HepG2 (cell line): ENCODE measurements at places on chromosomes 6 and 20. TPM values are rescaled to one million over a fixed set of nuclear protein-coding genes. Genes with fewer than 3 reads are reported as not detected.

Gene IPCEF1
- not detected in 2 replicates for total RNA-seq

Gene MLIP
- total RNA-seq: 0.33 TPM in 1 of 2 replicates, not detected in the other

DNA sequence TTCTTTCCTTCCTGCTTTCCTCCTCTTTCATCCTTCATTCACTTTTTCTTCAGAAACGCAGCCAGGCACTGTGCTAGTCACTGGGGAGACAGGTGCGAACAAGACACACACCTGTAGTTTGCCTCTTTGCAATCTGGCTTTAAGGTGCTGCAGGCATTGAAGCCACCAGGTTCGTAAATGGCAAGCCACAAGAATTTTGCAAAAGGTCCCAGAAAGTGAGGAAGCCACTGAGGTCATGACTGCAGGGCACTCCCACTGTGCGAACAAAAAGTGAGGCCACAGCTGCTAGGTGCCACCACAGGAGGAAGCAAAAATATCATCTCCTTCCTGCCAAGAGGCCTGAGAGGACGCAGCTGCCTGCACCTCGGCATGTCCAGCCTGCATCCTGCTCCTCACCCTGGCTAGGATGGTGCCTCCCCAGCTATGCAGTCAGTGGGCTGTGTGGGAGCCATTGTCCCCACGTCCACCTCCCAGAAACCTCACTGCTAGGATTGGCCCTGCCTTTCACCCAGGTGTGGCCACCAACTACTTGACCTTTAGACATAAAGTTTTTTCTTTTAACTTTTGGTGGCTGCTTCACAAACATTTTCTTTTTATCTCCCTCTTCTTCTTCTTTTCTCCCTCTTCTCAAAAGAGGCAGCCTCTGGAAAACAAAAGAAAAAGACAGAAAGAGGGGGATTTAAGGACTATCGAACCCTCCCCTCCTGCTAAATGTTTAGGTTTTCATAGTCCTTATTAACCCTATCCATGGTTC, 230.8 kb downstream of the BCAS1 start:
- DNase-seq: no peak

Gene IMPG1
- not detected in 2 replicates for total RNA-seq

Gene ADAM33
- not detected in 2 replicates for total RNA-seq

Gene XKR7
- total RNA-seq: not detected in 2 replicates

Gene FHL5
- not detected in 2 replicates for total RNA-seq

Gene NKX2-2
- total RNA-seq: not detected in 2 replicates

- DNase-seq: no peak
Measured at GRCh38 chr20:25196786-25197120, 1.2 kb downstream of the ENTPD6 start.

- DNase-seq: no peak
Measured at GRCh38 chr20:39534846-39535245, 572.7 kb downstream of the DHX35 start.

Gene BPIFB1
- total RNA-seq: 0.18 and 0.82 TPM in 2 replicates

DNA sequence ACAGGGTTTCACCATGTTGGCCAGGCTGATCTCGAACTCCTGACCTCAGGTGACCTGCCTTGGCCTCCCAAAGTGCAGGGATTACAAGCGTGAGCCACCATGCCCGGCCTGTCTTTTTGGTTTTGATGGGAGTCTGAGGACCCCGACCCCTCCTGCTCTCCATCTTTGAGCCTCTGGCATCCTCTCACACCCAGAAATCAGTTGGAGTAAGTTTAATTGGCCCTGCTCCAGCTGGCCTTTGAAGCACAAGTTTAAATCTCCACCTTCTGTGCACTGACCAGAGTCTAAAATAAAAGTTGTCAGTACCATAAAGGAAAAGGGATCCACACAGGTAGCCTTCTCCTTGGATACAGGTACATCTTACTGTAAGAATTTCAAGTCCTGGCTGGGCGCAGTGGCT, 15.9 kb upstream of the C20orf144 start:
- DNase-seq: no peak

- DNase-seq: no peak
Measured at GRCh38 chr6:41917528-41917927, 3.4 kb downstream of the MED20 start.

DNA sequence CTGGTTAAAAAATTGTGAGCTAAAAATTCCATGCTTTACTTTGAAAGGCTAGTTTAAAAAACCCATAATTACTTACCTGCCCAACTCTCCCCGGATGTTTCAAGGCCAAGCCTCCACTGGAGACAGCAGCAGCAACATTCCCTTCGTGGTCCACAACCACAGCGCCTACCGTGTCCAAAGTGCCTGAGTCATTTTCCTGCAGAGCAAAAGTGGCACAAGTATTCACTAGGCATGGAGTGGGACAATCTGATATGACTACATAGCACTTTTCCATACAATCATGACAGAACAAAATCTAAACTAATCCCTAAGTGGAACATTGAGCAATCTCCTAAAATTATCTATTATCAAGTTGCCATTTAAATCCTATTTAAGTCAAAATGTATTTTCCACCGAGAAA, 104.8 kb downstream of the TASP1 start:
- no peak for DNase-seq

GRCh38 chr6:30315156-30315555, 11.6 kb upstream of the TRIM39 start:
- DNase-seq: no peak

DNA sequence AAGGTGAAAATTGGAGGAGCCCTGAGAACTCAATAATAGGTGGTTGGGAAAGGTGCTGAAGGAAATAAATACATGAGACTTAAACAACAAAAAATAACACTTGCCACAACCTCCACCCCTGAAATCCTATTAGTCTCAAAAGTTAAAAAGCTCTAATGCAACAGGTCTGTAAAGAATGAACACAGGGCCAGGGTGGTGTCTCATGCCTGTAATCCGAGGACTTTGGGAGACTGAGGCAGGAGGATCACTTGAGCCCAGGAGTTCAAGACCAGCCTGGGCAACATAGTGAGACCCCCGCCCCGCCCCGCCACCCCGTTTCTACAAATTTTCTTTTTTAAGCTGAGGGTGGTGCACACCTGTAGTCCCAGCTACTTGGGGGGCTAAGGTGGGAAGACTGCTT, 1.1 kb upstream of the ZKSCAN8 start:
- no peak for DNase-seq

DNA sequence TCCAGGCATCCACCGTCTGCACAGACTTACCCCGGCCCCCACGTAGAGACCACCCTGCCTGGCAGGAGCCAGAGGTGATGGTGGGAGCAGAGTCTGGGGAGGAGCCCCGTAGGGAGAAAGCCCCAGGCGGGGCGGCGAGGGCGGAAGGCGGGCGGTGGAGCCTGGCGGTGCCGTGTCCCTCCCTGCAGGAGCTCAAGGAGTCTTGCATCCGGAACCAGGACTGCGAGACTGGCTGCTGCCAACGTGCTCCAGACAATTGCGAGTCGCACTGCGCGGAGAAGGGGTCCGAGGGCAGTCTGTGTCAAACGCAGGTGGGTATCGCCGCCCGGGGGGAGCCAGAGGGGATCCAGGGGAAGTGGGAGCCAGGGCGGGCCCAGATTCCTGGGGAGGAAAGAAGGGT, 6.0 kb downstream of the CLPSL1 start:
- DNase-seq: no peak

DNA sequence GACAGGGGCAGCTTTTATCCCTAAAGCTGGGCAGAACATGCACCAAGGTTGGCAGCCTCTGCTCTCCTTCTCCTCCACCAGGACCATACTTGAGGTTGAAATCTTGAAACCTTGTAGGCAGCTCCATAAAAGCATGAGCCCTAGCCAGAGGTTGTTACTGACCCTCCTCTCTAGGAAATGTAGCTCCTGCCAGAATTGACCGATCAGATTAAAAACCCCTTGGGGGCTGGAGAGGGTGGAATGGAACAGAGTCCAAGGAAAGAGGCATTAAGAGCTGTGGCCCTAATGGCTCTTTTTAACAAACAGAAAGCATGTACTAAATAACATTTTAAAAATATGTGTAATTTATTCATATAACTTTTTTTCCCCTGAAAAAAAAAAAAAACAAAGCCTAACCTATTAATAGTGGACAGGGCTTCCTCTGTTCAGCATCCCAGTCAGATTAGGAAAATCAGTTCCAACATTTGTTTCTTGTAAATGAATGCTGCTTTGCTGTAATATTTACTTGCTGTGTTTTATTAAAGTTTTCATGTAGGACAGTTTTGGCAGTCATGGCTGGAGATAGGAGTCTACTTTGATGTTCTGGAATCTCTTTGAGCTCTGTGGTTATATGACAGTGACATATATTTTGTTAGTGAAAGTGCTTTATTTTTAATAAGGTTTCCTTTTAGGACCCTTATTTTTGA, 41.3 kb downstream of the MTHFD1L start:
- DNase-seq: no peak

DNA sequence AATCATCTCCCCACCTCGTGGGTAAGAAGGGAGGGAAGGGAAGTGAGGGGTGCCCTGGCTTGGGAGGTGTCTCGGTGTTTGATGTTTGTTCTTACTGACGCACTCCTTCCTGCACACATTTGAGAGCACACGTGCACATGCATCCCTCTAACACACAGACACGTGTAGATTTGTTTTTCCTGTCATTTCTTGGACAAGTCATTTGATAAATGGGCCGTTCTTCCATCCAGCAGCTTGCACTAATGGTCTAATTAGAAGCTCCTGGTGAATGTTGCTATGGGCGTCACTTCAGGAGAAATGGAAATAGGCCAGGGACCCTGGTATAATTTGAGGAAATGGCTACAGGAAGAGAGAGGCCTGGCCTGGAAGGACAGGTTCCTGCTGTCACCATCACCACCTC, 352.5 kb downstream of the CDH4 start:
- no peak for DNase-seq

DNA sequence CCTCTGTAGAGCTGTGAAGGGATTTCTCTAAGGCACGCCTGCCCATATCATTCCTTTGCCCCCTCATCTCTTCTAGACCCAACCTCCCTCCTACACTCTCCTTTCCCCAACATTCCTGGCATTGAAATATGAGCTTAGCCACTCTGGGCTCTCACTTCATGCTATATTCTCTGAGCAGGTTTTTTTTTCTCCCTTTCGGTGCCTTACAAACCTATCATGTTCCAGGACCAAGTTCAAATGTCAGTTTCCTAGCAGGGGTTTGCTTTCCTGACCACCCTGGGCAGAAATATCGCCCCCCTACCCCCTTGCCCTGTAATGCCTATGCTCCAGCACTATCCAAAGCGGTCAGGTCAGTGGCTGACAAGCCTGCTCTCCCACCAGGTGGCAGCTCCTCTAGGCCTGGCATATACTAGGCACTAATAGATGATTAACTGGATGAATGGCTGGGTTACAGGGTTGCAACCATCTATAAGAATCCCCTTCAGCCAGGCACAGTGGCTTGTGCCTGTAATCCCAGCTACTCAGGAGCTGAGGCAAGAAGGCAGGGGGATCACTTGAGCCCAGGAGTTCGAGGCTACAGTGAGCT, 25.7 kb upstream of the AAR2 start:
- DNase-seq: no peak

DNA sequence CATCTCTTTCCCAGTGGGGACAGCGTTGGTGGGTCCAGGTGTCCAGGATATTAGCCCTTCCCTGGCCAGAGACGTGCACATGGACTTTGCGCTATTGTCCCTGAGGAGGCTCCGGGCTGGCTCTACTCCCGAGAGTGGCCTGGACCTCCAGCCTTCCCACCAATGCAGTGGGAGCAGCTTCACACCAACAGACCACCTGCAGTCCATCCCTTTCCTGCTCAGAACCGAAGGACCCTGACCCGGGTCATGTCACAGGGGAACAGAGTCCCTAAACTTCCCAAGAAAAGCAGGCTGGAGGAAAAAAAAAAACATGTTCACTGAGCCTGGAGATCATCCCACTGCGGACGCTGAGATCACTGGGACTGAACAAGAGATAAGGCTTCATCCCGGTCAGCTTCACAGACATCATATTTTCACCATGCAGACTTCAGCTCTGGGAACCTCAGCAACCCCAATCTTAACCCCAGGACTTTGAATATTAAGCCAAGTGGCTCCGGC, 18.3 kb downstream of the ZMYND8 start:
- DNase-seq: no peak

DNA sequence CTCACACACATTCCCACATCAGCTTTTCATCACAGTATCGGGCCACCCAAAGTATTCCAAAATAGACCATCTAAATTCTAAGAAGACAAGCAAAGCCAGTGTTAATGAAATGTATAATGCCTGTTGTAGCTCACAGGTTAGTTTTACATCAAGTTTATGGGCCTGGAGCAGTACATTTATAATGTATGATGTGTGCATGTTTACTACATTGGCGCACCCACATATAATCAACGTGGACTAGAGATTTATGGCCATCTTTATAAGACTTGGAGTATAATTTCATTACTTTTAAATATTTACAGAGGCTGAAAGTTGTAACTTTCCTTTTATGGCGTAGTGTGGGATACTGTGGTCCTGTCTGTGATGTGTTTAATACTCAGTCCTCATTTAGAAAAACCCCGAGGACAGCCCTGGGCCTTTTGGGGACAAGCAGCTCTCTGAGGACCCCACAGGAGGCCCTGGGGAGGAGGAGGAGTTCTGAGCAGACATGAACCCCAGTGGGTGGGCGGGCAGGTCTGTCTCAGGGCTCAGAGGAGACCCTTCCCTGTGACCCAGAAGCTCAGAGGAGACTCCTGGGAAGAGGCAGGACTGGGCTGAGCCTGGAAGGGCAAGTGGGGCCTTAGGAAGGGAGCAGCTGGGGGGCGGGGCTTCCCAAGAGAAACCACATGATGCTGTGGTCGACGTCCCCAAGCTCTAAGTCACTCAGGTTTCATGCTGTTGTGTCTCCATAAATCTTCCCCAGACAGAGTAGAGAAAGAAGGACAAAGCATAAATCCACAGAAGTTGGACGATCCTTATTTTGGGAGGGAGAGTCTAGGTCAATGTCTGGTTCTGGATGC, 232.1 kb downstream of the PREX1 start:
- no peak for DNase-seq

Gene TNFRSF21
- 35.4 and 46.3 TPM in 2 replicates for total RNA-seq

- no peak for DNase-seq
Measured at GRCh38 chr20:38303908-38304379, at the start of gene BPI. Gene BPI, plus strand, starts transcription at chr20:38304156. Its CDS starts 68 bp downstream, at chr20:38304224.

DNA sequence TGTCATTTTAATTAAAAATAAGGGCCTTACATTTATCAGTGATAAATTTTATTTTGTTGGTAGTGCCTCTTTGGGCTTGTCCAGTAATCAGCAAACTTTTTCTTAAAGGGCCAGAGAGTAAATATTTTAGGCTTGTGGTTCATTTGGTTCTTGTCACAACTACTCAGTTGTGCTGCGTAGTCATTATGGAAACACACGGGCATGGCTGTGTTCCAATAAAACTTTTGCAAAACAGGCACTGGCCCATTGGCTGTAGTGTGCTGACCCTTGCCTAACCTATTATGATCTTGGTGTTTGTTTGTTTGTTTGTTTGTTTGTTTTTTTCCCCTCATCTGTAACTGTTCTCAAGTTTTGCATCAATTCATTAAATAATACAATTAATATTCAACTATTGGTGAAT, 19.4 kb downstream of the TBPL1 start:
- DNase-seq: no peak
